ENCODE measurements at places on chromosomes 12 and 14. TPM values are rescaled to one million over a fixed set of nuclear protein-coding genes. Genes with fewer than 3 reads are reported as not detected.

CISTR gene
- not detected for total RNA-seq

DIP2B gene
- 9.6 TPM for total RNA-seq

DNA sequence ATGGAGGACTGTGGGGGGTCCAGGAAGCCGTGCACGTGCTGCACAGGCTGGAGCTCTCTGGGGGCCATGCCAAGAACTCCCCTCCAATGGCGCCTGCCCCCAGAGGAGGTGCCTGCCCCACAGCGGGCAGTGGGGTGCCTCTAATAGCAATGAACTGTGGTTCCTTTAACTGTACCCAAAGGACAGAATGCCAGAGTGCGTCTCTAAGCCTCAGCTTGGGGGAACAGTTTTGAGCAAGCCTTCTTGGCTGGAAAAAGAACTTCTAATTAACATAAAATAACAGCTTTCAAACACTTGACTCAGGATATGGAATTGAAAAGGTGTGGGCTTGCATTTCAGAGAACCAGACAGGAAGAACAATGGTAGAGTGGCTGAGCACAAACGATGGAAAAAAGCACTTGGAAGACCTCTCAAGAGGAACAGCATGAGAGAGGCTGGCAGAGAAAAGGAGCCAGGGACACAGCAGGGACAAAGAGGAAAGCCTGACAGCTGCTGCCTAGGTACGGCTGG lies 195.6 kb downstream of the TTC7B start:
- DNase-seq, result no peak
- H3K27ac ChIP-seq, result no peak overlapping the region
- no peaks in the 10 kb centered on the region for H3K27me3 ChIP-seq
- H3K4me1 ChIP-seq, result peaks cover 19% of the 10 kb centered on the region

GRCh38 chr14:64825509-64825908 lies 54.2 kb downstream of the SPTB start:
- peaks cover 17% of the 10 kb centered on the region for H3K36me3 ChIP-seq
- H3K4me1 ChIP-seq, result peaks cover 44% of the 10 kb centered on the region
- no peaks in the 10 kb centered on the region for H3K27me3 ChIP-seq

GRCh38 chr14:73025544-73025943 lies 1.4 kb downstream of the ZFYVE1 start:
- H3K27me3 ChIP-seq, result no peaks in the 10 kb centered on the region
- H3K4me3 ChIP-seq, result peak overlapping the region; percentile 83
- peak overlapping the region; percentile 86 for H3K27ac ChIP-seq
- H3K36me3 ChIP-seq, result peaks cover 35% of the 10 kb centered on the region
- peaks cover 34% of the 10 kb centered on the region for H3K4me1 ChIP-seq
- DNase-seq, result no peak

GRCh38 chr12:87020071-87020470 lies 763.9 kb upstream of the MGAT4C start:
- H3K36me3 ChIP-seq, result no peaks in the 10 kb centered on the region
- DNase-seq, result no peak
- no peak overlapping the region for H3K27ac ChIP-seq
- H3K27me3 ChIP-seq, result no peaks in the 10 kb centered on the region
- no peak overlapping the region for H3K4me3 ChIP-seq
- H3K4me1 ChIP-seq, result no peaks in the 10 kb centered on the region

DNA sequence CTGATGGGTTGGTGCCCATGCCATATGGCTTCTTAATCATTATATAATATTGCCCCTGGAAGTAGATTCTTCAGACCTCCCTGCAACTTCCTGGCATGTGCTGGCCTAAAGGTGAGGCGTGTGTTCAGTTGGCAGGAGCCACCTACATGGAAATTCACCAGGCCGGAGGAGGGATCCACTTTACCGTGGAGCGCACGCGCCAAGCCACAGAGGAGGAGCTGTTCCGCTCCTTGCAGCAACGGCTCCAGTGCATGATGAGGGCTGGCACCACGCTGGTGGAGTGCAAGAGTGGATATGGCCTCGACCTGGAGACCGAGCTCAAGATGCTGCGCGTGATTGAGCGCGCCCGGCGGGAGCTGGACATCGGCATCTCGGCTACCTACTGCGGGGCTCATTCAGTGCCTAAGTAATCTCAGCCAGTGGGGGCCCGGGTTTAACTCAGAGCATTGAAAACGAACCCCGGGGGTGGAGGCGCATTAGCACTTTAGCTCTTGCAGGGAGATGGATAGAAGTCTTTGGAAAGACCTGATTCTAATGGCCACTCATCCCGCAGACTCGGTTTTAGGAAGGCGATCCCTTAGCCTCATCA lies 13.5 kb downstream of the AMDHD1 start:
- no peak overlapping the region for H3K27ac ChIP-seq
- H3K4me3 ChIP-seq, result no peak overlapping the region
- no peaks in the 10 kb centered on the region for H3K27me3 ChIP-seq
- DNase-seq, result no peak

GRCh38 chr12:109510196-109510595 lies 32.8 kb downstream of the UBE3B start:
- DNase-seq, result no peak
- no peaks in the 10 kb centered on the region for H3K4me1 ChIP-seq
- no peak overlapping the region for H3K27ac ChIP-seq
- peaks cover 11% of the 10 kb centered on the region for H3K36me3 ChIP-seq
- H3K27me3 ChIP-seq, result no peaks in the 10 kb centered on the region

- no peak overlapping the region for H3K27ac ChIP-seq
- no peaks in the 10 kb centered on the region for H3K27me3 ChIP-seq
- no peak overlapping the region for H3K4me3 ChIP-seq
- DNase-seq, result no peak
- no peaks in the 10 kb centered on the region for H3K36me3 ChIP-seq
Observed at GRCh38 chr12:89372584-89373370, 20.5 kb upstream of the DUSP6 start.

- H3K27ac ChIP-seq, result no peak overlapping the region
- no peak for DNase-seq
- H3K27me3 ChIP-seq, result no peaks in the 10 kb centered on the region
- H3K36me3 ChIP-seq, result peaks cover 3% of the 10 kb centered on the region
Observed at GRCh38 chr12:58765076-58765475, 155.2 kb downstream of the LRIG3 start.

DNA sequence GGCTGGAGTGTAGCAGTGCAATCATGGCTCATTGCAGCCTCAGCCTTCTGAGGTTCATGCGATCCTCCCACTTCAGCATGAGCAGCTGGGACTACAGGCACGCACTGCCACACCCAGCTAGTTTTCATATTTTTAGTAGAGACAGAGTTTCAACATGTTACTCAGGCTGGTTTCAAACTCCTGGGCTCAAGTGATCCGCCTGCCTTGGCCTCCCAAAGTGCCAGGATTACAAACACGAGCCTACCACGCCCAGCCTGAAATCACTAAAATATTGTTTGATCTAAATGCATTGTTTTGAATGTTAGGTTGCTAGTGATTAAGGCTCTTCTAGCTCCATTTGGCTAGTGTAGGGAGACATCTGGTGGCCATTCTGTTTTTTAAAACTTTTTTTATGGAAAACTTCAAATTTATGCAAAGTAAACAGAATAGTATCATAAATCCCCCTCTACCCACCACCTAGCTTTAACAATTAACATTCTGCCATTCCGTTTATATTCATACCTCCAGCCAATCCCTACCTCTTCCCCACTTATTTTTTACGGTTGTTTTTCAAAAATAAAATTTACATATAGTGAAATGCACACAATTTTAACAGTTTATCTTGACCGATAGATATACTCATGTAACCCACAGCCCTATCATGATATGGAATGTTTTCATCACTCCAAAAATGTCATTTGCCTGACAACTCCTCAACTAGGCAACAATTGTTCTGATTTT lies 37.8 kb downstream of the MYO1H start:
- DNase-seq, result peak; percentile 61
- H3K4me1 ChIP-seq, result no peaks in the 10 kb centered on the region
- no peak overlapping the region for H3K27ac ChIP-seq
- peaks cover 2% of the 10 kb centered on the region for H3K27me3 ChIP-seq
- no peak overlapping the region for H3K4me3 ChIP-seq
- H3K36me3 ChIP-seq, result no peaks in the 10 kb centered on the region

DNA sequence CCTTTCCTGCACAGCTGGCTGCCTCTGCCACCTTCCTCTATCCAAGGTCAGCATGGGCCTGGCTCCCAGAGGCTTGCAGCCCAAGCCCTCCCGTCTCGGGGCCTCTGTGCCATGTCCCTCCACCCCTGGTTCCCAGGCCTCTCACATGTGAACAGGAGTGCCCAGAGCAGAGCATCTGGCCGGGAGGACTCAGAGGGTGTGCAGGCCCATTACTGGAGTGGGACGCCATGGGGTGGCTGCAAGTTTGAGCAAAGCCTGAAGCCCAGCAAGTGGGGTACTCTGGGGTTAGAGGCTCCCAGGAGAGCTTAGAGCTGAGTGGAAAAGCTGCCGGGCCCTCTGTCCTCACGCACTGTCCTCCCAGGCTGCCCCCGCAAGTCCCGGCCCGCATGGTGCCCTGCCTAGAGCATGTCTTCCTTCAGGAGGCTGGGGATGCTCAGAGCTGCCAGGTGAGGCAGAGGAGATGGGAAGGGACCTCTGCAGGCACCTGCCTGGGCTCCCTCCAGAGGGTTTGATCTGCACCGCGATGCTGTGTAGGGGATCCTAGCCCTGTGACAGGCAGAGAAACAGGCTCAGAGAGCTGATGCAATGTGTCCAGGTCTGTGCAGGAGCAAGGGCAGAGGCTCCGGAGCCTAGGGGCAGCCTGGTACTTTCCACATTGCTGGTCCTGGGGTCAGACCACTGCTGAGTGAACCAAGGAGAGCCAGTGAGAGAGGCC lies 39.8 kb downstream of the DIO3 start:
- no peak for DNase-seq
- H3K36me3 ChIP-seq, result no peaks in the 10 kb centered on the region
- no peaks in the 10 kb centered on the region for H3K27me3 ChIP-seq

DNA sequence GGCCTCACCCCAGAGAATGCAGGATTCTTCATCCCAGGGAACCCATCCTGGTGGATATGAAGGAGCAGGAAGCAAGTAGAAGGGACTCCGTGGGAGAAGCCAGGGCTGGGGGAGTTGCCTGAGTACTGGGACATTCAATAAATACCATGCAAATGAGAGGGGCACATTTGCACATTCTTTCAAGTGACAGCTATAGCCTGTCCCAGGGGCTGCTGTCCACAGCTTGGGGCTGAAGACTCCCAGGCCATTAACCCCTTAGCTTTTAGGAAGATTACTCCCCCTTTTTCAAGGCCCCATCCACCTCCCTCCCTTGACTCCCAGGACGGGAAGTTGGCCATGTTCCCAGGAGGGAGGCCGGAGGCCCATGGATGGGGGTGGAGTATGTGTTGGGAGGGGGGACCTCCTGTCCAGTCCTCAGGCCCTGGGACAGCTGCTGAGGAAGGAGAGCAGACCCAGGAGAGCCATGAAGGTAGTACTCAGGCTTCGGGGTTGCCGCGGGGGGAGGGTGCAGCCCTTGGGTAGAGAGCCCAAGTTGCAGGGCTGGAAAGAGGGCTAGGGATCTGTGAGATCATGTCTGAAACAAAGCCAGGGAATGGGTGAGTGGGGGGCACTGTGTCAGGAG lies 974 bp upstream of the TNS2 start:
- peaks cover 60% of the 10 kb centered on the region for H3K4me1 ChIP-seq
- no peaks in the 10 kb centered on the region for H3K27me3 ChIP-seq
- peaks cover 3% of the 10 kb centered on the region for H3K36me3 ChIP-seq
- peak; percentile 81 for DNase-seq
- H3K27ac ChIP-seq, result peak overlapping the region; percentile 97
